Omental fat pad (tissue), 4 donors: ENCODE measurements at places on chromosomes 2 and 18. TPM values are rescaled to one million over a fixed set of nuclear protein-coding genes. Genes with fewer than 3 reads are reported as not detected.

GRCh38 chr2:182717416-182717815, 1.4 kb downstream of the DNAJC10 start:
- no peak for DNase-seq

DNA sequence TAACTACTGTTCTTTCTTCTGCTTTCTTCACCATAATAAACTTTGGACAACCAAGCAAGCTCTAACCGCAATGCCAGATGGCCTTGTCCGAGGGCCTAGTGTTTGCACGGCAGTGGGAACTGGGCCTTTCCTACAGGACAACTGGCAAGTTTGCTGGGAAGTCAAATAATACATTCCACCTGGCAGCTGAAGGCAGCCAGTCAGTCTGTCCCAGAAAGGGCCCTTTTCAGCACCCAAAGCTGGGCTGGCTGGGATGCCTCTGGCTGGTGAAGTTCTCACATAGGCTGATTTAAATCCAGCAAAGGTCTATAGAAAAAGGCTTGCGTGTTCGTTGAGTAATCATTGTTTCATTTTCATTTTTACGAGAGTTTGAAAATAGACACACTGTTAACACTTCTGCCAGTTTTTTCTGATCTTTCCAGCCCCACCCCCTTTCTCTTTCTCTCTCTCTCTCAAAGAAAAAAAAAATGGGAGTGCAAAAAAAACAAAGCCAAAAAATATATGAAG, 110.0 kb upstream of the EPAS1 start:
- no peak for DNase-seq

- no peak for DNase-seq
These were observed 142.0 kb downstream of the TSN start for GRCh38 chr2:121897335-121897970.

- no peak for DNase-seq
These were observed 641.9 kb downstream of the ZEB2 start for GRCh38 chr2:143877876-143878530.

DNA sequence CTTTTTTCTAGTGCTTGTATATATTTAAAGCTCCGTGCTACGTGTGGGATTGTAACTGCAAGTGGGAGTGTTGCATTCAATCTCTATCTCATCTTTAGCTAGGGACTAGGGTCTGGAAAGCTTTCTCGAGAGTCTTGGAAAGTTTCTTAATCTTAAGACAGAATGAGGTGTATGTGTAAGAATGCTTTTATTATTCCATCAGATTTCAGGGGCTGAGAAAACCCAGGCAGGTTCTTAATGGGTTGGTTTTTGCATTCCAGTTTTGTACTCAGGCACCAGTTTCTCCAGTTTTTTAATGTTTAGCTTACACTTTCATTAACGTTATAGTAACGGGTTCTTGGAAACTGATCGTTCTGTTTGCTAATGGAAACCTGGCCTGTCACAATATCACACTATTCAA, 20.3 kb downstream of the MRPL19 start:
- DNase-seq: no peak

DNA sequence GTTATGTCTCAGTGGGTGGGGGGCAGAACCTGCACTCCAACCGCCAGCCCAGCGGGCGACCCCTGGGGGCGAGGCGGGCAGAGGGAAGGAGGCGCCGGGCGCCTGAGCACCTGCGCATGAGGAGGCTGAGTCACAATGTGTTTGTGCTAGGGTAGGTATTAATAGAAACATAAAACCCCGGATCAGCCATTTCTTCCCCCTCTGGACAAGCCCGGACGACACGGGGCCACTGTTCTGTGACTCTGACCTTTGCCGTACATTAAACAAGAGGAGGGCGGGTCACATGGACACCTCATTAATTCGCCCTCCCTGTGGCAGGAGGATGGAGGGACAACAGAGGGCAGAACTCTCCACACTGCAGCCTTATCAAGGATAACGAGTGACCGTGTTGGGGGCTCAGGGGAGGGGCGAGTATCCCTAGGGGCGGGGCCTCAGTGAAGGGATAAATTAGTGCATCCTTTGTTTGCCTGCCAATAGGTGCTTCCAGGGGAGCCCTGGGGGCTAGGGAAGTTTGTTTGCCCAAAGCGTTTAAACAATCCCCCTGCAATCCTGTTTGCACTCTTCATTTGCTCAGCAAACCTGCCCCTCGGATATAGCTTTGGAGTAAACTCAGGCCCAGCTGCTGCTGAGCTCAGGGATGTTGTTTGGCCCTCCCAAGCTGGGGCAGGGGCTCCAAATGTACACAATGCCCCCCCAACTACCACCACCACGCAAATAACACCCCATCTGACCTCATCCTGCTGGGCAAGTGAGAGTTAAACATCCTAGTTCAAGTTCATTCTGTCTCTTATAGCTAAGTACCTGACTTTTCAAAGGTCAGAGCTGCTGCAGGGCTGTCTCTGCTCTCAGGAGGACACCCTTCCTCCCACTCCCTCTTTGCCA, 171.2 kb upstream of the GLI2 start:
- no peak for DNase-seq

GRCh38 chr2:127155028-127155581, 48.2 kb upstream of the BIN1 start:
- no peak for DNase-seq

GRCh38 chr2:194556629-194557028, 1100.4 kb upstream of the SLC39A10 start:
- DNase-seq: no peak

- DNase-seq: peak; percentile 81
These were observed 4.0 kb downstream of the ID2 start for GRCh38 chr2:8685697-8686358.

DNA sequence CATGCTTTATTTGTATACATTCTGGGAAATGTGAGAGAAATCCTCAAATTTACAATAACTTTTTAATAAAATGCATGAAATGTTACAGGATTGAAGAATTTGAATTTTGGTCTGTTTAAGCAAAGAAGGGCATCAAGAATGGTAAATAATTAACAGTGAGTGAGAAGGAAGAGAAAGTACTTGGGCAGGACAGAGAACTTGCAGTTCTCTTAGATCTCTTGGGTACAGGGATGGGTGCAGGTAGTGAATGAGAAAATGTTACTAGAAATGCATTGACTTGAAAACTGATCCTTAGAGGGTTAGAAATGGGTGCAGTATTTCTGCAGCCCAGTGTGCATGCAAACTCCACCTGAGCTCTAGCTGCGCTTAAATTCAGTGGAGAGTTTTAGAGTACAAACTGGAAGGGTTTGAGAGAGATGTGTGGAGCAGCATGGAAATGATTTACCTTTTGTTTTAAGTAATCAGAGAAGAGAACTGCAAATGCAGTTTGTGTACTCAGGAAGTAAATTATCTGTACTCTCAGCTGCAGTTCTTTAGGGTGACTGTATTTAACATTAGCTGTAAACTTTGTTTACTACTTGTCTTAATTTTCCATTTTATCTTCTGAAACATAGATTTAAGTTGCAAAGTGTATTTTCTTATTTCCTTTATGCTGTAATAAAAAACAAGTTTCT, 51.0 kb upstream of the RAB27B start:
- no peak for DNase-seq

- DNase-seq: no peak
These were observed 852 bp downstream of the POLI start for GRCh38 chr18:54269893-54270844.

DNA sequence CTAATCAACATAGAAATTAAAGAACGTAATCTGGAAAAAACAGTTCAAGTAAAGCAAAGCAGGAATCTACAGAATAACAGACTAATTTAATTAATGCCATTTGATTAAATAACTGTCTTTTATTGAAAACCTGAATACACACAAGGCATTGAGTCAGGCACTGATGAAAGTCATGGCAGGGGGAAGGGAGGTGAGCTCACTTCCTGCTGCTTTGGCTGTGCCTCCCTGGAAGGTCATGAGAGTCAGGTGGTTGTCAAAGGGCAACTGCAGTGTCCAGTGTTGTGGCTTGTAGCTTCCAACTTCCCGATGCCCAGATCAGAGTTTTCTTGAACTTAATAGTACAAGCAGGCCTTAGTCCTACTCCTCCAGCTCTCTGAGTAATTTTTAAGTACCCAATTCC, 180.9 kb downstream of the PID1 start:
- no peak for DNase-seq

DNA sequence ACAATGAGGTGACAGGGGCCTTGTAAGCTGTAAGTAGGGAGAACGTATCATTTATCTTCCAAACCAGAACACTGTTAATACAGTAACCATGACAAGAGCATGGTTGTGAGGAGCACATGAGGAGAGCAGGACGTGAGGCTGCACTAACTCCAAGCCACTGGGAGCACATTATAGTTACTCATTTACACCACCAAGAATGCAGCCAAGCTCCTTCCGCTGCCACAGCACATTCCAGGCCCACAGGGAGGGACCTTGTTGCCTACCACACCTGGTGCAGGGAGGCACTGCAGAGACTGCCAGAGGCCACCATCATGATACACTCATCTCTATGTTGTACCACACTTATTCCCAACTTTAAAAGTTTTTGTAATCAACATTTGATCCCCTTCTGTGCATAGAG, 13.5 kb upstream of the SFXN5 start:
- no peak for DNase-seq

DNA sequence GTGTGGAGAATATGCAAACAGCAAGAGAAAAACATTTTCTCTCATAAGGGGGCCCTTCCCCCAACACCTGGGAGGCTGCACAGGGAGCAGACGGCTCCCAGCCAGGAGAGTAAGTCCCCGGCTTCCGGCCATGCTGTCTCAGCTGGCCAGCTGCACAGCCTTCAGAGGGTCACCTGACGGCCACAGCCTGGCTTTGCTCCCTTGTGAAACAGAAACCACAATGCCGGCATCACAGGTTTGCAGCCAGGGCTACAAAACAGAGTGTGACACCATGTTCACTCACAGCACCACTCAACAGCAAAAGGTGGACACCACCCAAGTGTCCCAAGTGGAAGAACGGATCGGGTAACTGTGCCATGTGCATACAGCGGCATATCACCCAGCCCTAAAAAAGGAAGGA, 86.9 kb upstream of the GPC1 start:
- DNase-seq: no peak

The FSIP2 gene
- 0.46 TPM for total RNA-seq

The UGP2 gene
- 300 TPM for total RNA-seq

The ADD2 gene
- total RNA-seq: 3.8 TPM

The SDC1 gene
- total RNA-seq: 5.4 TPM
